ENCODE measurements at places on chromosomes 4 and X. TPM values are rescaled to one million over a fixed set of nuclear protein-coding genes. Genes with fewer than 3 reads are reported as not detected.

The RPGR gene
- polyA plus RNA-seq: 7.1 TPM

The CENPC gene
- polyA plus RNA-seq: 19.3 TPM

The RAB40AL gene
- polyA plus RNA-seq: not detected

The LIMCH1 gene
- polyA plus RNA-seq: not detected

The TECRL gene
- not detected for polyA plus RNA-seq

The PSAPL1 gene
- polyA plus RNA-seq: not detected

The RTL3 gene
- not detected for polyA plus RNA-seq

The EXOC1 gene
- polyA plus RNA-seq: 13.3 TPM

The SERPINA7 gene
- polyA plus RNA-seq: not detected

GRCh38 chr4:152594978-152595925 lies 59.4 kb upstream of the FBXW7 start:
- no peak overlapping the region for H3K27ac ChIP-seq
- H3K36me3 ChIP-seq: no peaks in the 10 kb centered on the region
- H3K4me3 ChIP-seq: no peak overlapping the region
- no peaks in the 10 kb centered on the region for H3K27me3 ChIP-seq
- H3K4me1 ChIP-seq: no peaks in the 10 kb centered on the region

DNA sequence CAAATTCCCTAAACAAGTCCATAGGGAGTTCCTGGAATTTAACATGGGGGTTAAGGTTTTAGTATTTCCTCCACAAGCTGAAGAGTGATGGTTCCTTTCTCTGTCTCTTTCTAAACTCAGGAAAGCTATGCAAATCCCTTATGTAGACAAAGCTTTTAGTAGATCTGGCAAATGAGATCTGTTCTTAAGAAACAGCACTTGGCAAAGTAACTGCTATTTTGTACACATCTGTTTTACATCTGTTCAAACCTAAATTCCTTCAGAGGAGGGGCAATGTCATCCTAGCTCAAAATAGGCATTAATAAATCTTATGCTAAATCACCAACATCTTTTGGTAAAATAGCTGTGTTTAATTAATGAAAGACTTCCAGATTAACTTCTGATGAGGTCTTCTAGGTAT lies 137.8 kb upstream of the TBC1D9 start:
- H3K36me3 ChIP-seq: no peaks in the 10 kb centered on the region
- no peak overlapping the region for H3K27ac ChIP-seq
- no peaks in the 10 kb centered on the region for H3K27me3 ChIP-seq
- no peaks in the 10 kb centered on the region for H3K4me1 ChIP-seq
- no peak overlapping the region for H3K4me3 ChIP-seq

GRCh38 chr4:152735396-152735859 lies 44.1 kb downstream of the TIGD4 start:
- no peak overlapping the region for H3K27ac ChIP-seq
- no peak for DNase-seq
- H3K27me3 ChIP-seq: no peaks in the 10 kb centered on the region
- no peaks in the 10 kb centered on the region for H3K4me1 ChIP-seq

GRCh38 chrX:108736509-108737479 lies at the start of gene IRS4:
IRS4 (minus strand) TSS chrX:108736563.
- H3K4me1 ChIP-seq: no peaks in the 10 kb centered on the region
- DNase-seq: no peak
- no peak within 1 kb of the TSS for H3K4me3 ChIP-seq

DNA sequence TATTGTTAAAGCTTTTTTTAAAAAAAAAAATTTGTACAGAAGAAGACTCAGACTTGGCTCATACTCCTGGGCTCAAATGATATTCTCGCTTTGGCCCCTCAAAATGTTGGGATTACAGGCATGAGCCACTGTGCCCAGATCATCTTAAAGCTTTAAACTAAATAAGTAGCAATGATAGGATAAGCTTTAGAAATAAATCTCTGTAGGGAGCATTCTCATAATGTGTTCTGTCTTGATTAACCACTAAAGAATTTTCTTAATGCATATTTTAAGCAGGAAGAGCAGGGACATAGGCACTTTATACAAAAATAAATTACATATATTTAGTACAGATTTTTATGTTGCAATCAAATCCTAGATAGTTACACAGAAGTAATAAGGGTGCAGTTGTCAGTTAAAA lies 667.2 kb downstream of the GRID2 start:
- no peak overlapping the region for H3K4me3 ChIP-seq
- no peak for DNase-seq
- no peaks in the 10 kb centered on the region for H3K4me1 ChIP-seq
- no peaks in the 10 kb centered on the region for H3K27me3 ChIP-seq

GRCh38 chr4:96471956-96472867 lies 632.3 kb downstream of the PDHA2 start:
- H3K4me3 ChIP-seq: no peak overlapping the region
- DNase-seq: no peak
- H3K27me3 ChIP-seq: no peaks in the 10 kb centered on the region
- no peaks in the 10 kb centered on the region for H3K36me3 ChIP-seq
- no peak overlapping the region for H3K27ac ChIP-seq

GRCh38 chr4:109996526-109996925 lies 83.8 kb downstream of the EGF start:
- no peak overlapping the region for H3K27ac ChIP-seq
- no peaks in the 10 kb centered on the region for H3K36me3 ChIP-seq
- H3K27me3 ChIP-seq: no peaks in the 10 kb centered on the region
- no peak overlapping the region for H3K4me3 ChIP-seq

GRCh38 chrX:65673857-65674203 lies 6.4 kb downstream of the MSN start:
- H3K27ac ChIP-seq: peak overlapping the region; percentile 36
- peaks cover 69% of the 10 kb centered on the region for H3K4me1 ChIP-seq
- H3K36me3 ChIP-seq: peaks cover 12% of the 10 kb centered on the region
- no peaks in the 10 kb centered on the region for H3K27me3 ChIP-seq
- peak overlapping the region; percentile 19 for H3K4me3 ChIP-seq

DNA sequence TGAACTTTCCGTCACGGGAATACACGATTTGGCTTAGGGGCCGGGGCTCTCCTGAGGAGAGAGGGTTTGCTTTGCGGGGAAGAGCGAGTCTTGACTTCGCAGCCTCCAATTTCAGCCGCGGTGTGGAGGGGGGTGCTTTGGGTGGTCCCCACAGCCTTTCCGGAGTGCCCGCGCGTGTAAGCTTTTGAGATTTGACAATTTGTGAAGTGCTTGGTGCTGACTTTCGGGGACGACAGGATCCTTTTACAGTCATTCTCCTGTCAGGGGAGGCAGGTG lies 355 bp downstream of the SCML1 start:
- H3K27ac ChIP-seq: peak overlapping the region; percentile 59
- H3K4me1 ChIP-seq: no peaks in the 10 kb centered on the region

DNA sequence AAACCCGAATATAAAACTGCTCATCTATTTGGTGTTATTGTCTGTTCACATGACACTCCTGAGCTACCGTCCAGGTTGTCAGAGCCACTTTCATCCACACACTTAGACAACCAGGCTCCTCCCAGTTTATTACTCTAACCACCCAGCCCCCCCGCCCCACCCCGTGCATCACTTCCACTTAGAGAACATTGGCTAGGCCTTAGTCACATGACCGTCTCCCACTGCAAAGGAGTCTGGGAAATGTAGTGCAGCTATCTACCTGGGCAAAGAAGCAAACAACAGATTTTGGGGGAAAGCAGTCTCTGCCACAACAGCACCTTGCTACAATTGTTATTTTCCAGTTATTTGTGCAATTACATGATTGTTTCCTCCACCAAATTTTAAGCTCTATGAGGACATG lies 57.6 kb upstream of the RBPJ start:
- H3K27me3 ChIP-seq: no peaks in the 10 kb centered on the region
- H3K4me3 ChIP-seq: no peak overlapping the region
- H3K27ac ChIP-seq: no peak overlapping the region
- H3K36me3 ChIP-seq: no peaks in the 10 kb centered on the region
- no peaks in the 10 kb centered on the region for H3K4me1 ChIP-seq
- DNase-seq: no peak

DNA sequence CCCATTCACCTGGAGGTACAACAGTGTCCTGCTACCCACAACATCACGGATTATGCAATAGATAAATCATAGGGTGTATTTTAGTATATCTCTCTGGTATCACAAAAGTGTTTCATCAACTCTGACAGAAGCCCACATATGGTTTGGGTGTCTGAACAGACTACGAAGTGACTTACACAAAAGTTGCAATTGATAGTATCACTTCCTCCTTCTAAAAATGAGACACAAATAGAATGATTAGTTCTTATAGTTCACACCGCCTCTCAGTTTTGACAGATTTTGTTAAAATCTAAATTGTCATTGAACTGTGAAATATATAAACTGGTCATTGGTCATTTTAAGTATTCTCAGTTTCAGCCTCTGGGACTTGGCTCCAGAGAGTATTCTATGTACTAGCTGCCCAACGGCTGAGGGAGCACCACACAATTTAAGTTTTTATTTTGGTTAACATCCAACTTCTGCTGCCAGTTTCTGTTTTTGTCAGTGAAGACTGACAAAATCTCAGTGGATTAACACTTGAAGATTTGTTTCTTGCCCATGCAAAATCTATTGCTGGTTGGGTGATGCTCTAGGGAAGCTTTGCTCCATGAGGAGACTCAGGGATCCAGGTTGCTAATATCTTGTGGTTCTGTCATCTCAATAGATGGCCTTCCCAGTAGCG lies 113.8 kb upstream of the PUDP start:
- no peaks in the 10 kb centered on the region for H3K27me3 ChIP-seq
- H3K4me3 ChIP-seq: no peak overlapping the region
- H3K27ac ChIP-seq: no peak overlapping the region
- DNase-seq: no peak
- no peaks in the 10 kb centered on the region for H3K4me1 ChIP-seq
- no peaks in the 10 kb centered on the region for H3K36me3 ChIP-seq

GRCh38 chrX:69121321-69122000 lies 43.8 kb downstream of the PJA1 start:
- DNase-seq: no peak
- no peaks in the 10 kb centered on the region for H3K36me3 ChIP-seq
- no peak overlapping the region for H3K27ac ChIP-seq
- no peaks in the 10 kb centered on the region for H3K4me1 ChIP-seq

DNA sequence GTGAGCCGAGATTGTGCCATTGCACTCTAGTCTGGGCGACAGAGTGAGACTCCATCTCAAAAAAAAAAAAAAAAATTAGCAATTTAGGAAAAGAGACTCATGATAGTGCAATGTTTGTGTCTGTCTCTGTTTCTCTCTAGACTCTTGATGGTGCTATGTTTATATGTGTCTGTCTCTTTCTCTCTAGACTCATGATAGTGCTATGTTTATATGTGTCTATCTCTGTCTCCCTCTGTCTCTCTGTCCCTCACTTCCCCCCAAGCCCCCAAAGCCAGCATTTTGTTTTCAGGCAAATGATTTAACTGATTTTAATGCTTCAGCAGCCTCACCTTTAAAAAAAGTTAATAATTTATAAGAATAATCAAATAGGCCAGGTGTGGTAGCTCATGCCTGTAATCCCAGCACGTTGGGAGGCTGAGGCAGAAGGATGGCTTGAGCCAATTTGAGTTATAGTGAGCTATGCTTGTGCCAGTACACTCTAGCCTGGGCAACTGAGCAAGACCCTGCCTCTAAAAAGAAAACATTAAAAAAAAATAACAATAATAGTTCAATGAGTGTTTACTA lies 6.9 kb downstream of the MOB1B start:
- H3K36me3 ChIP-seq: no peaks in the 10 kb centered on the region
- no peak overlapping the region for H3K27ac ChIP-seq
- H3K4me1 ChIP-seq: peaks cover 7% of the 10 kb centered on the region
- no peak overlapping the region for H3K4me3 ChIP-seq

DNA sequence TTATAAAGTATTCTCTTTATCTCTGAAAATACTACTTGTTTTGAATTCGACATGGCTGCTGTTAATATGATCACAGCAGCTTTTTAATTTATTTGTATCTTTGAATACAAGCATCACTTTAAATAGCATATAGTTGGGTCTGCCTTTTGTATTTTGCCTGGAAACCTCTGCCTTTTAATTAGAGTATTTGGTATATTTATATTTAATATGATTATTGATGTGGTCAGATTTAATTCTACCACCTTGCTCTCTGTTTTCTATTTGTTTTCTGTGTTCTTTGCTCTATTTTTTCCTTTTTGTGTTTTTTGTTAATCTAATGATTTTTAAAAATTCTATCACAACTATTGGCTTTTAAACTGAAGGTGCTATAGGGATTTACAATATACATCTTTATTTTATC lies 21.7 kb downstream of the STK32B start:
- H3K27ac ChIP-seq: no peak overlapping the region
- no peaks in the 10 kb centered on the region for H3K27me3 ChIP-seq
- no peak for DNase-seq
- H3K4me3 ChIP-seq: no peak overlapping the region

DNA sequence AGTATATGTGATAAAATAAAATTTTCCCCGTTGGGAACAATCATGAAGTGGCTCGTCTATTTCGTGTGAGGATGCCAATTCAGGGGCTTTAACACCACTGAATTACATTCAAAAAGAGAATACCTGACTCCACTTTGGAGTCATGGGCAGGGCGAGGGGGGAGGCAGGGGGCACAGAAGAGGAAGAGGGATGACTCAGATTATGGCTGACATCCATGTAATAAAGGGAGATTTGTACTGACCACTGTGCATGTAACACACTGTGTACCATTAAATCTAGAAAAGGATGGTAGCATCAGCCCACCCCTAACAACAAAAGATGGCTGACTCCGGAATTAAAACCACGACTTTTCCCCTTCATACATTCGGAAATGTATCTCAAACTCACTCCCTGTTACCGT lies 1.3 kb downstream of the SLC9A7 start:
- peaks cover 4% of the 10 kb centered on the region for H3K4me1 ChIP-seq
- no peak overlapping the region for H3K27ac ChIP-seq
- no peak overlapping the region for H3K4me3 ChIP-seq
- H3K27me3 ChIP-seq: no peaks in the 10 kb centered on the region
- no peaks in the 10 kb centered on the region for H3K36me3 ChIP-seq
- no peak for DNase-seq

DNA sequence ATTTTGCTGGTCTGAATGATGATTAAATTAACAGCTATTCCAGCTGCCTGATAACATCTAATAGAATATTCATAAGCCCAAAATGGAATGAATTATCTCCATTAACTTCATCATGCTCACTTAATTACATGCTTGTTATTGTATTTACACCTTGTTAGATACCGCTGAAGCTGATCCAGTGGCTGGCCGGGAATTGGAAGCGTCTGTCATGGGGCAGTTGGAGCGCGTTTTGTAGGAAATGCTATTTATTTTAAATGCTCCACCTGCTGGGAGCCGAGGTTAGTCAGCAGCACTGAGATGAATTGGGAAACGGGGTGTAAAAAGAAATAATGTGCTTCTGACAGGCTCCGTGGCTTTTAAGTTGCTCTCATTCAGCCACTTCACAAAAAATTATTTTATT lies 25.2 kb downstream of the ARX start:
- DNase-seq: no peak
- no peak overlapping the region for H3K4me3 ChIP-seq
- no peaks in the 10 kb centered on the region for H3K27me3 ChIP-seq
- no peaks in the 10 kb centered on the region for H3K4me1 ChIP-seq

DNA sequence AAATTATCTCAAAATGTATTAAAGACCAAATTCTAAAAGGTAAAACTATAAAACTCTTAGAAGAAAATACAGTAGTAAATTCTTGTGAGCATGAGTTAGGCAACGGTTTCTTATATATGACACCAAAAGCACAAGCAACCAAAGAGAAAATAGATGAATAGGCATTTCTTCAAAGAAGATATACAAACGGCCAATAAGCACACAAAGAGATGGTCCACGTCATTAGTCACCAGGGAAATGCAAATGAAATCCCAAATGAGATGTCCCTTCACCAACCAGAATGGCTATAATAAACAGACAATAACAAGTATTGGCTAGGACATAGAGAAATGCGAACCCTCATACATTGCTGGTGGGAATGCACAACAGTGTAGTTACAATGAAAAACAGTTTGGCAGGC lies 44.6 kb downstream of the RAB33A start:
- no peak overlapping the region for H3K4me3 ChIP-seq
- H3K4me1 ChIP-seq: no peaks in the 10 kb centered on the region
- no peaks in the 10 kb centered on the region for H3K36me3 ChIP-seq
- no peaks in the 10 kb centered on the region for H3K27me3 ChIP-seq
- no peak for DNase-seq
